IMR-90 (cell line): ENCODE measurements at places on chromosomes 2 and 18. TPM values are rescaled to one million over a fixed set of nuclear protein-coding genes. Genes with fewer than 3 reads are reported as not detected.

GRCh38 chr2:9286554-9287399 lies 80.2 kb downstream of the ASAP2 start:
- H3K27ac ChIP-seq, result peak overlapping the region; percentile 94
- no peaks in the 10 kb centered on the region for H3K27me3 ChIP-seq
- H3K4me3 ChIP-seq, result no peak overlapping the region
- H3K4me1 ChIP-seq, result peaks cover 19% of the 10 kb centered on the region
- peak; percentile 21 for DNase-seq

DNA sequence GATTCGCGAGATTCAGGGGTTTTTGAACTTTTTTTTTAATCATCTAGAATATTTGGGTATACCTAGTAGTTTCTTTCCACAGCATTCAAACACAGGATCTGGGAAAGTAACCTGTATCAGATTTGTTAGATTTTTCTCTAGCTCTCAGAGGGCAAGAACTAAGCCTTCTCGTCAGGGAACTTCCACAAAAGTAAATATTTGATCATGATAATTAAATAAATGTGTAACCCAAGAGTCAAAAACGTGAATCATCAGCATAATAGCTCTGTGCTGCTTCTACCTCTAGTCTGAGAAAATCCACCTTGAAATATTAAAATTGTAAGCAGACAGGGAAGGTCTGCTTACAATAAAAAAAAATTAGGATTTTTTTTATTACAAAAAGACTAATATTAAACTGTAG lies 225.7 kb upstream of the SPOPL start:
- H3K4me1 ChIP-seq, result peaks cover 13% of the 10 kb centered on the region
- no peaks in the 10 kb centered on the region for H3K27me3 ChIP-seq
- peak; percentile 79 for DNase-seq

DNA sequence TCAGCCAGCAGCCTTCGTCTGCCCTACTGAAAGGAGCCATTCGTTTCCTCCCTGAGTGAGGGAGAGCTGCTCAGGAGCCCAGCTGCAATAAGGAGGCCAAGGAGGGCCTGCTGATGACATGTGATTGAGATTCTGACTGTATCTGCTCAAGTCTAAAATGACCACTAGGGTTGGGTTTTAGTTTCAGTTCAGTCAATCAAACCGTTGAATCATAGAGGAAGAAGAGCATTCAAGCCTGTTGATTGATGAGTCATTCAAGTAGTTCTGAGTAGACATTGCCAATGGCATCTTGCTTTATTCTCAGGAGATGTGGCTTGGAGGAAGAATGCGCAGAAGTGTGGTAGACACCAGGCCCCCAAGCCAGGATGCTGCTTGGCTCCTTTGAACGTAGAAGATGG lies 19.9 kb upstream of the BCL2L11 start:
- no peak overlapping the region for H3K27ac ChIP-seq
- H3K4me3 ChIP-seq, result no peak overlapping the region
- H3K27me3 ChIP-seq, result peaks cover 39% of the 10 kb centered on the region
- no peaks in the 10 kb centered on the region for H3K36me3 ChIP-seq
- DNase-seq, result no peak

DNA sequence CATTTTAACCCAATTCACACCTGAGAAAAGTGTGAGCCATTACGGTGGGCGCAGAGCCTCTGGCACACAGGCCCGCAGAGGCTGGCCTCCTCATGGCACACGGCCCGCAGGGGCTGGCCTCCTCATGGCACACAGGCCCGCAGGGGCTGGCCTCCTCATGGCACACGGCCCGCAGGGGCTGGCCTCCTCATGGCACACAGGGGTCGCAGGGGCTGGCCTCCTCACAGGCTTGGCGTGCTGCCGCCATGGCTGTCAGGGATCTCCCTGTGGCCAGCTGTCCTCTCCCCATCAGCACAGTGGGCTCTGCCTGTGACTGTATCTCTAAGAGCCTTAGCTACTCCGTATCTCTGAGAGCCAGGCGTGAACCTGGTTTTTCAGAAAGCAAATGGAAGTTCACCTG lies 24.6 kb downstream of the ANO7 start:
- H3K27me3 ChIP-seq, result peaks cover 24% of the 10 kb centered on the region
- DNase-seq, result no peak
- no peaks in the 10 kb centered on the region for H3K36me3 ChIP-seq
- no peak overlapping the region for H3K4me3 ChIP-seq

The KCNE4 gene
- 6.6 and 8.3 TPM in 2 replicates for total RNA-seq

- H3K4me1 ChIP-seq, result no peaks in the 10 kb centered on the region
- no peak for DNase-seq
- H3K27me3 ChIP-seq, result no peaks in the 10 kb centered on the region
- H3K4me3 ChIP-seq, result no peak overlapping the region
- no peaks in the 10 kb centered on the region for H3K36me3 ChIP-seq
Measured at GRCh38 chr2:160646684-160647444, 153.3 kb upstream of the RBMS1 start.

The RTKN gene
- 9.4 and 11.1 TPM in 2 replicates for total RNA-seq

The CDH19 gene
- total RNA-seq, result not detected in 2 replicates

DNA sequence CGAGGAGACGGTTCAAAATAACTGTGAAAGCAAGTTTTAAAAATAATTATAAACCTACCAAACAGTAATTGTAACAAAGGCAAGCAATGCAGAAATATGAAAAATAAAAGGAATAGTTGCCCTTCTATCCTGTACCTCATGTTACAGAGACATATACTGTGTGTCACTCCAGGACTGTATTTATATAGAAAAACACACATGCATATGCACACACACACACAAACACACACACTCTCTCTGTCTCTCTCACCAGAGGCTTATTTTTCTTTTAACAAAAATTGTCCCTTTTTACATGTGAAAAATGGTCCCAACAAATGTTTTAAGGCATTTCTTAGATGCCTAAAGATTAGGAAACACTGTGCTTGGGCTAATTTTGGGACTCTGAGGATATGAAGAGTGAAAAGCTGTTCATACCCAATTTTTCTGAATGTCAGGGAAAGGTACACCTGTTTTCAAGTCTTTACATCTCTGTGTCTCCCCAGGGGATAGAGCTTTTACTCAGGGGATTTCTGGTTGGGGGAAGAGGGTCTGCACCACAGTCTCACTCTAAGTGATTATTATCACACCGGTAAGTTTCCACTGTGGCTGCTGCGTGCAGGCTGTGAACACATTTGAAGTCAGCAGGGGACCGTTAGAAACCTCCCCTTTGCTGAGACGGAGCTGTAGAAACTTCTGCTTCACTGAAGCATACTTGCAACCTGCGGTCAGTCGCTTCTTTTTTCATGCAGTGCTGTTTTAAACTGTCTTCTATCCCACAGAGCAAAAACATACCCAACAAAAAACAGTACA lies 51.4 kb upstream of the SPAG16 start:
- H3K4me3 ChIP-seq, result no peak overlapping the region
- H3K27ac ChIP-seq, result no peak overlapping the region
- H3K4me1 ChIP-seq, result peaks cover 7% of the 10 kb centered on the region
- no peaks in the 10 kb centered on the region for H3K36me3 ChIP-seq
- DNase-seq, result peak; percentile 29

The CHN1 gene
- total RNA-seq, result 54.4 and 58.4 TPM in 2 replicates

The ASB3 gene
- 36.2 and 39.2 TPM in 2 replicates for total RNA-seq

DNA sequence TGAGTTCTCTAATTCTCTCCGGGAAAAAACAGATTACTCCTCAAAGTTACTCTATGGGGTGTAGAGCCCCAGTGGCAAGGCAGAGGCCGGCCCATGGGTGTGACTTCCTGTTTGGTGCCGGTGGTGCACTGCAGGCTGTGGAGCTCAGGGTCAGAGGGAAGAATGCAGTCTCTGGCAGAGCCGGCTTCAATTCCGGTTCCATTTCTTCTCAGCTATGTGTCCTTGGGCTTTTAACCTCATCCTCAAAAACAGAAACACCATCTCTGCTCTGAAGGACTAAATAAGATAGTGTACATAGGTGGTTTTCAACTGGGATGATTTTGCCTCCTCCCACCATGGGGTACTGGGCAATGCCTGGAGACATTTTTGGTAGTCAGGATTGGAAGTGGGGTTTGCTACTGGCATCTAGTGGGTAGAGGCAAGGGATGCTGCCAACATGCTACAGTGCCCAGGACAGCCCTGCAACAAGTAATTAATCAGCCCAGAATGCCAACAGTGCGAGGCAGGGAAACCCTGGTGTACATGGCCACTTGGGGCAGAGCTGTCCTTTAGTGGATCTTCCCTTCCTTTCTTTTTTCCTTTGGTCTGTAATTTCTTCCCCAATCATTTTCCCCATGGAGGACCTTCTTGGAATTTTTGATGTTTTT lies 81.2 kb downstream of the INSIG2 start:
- no peak for DNase-seq
- no peaks in the 10 kb centered on the region for H3K36me3 ChIP-seq
- no peak overlapping the region for H3K4me3 ChIP-seq
- H3K27me3 ChIP-seq, result no peaks in the 10 kb centered on the region
- H3K4me1 ChIP-seq, result no peaks in the 10 kb centered on the region

- no peak overlapping the region for H3K27ac ChIP-seq
- peaks cover 2% of the 10 kb centered on the region for H3K4me1 ChIP-seq
- no peak for DNase-seq
- H3K36me3 ChIP-seq, result peaks cover 14% of the 10 kb centered on the region
Measured at GRCh38 chr2:150464270-150464669, 23.2 kb downstream of the RND3 start.

GRCh38 chr2:177466337-177467195 lies 74.0 kb downstream of the AGPS start:
- no peak overlapping the region for H3K27ac ChIP-seq
- H3K4me1 ChIP-seq, result no peaks in the 10 kb centered on the region; the same call in 1 of the 2 replicates
- H3K27me3 ChIP-seq, result no peaks in the 10 kb centered on the region
- H3K36me3 ChIP-seq, result peaks cover 11% of the 10 kb centered on the region; the same call in 1 of the 2 replicates
- no peak overlapping the region for H3K4me3 ChIP-seq

The ESCO1 gene
- total RNA-seq, result 4.5 and 11.4 TPM in 2 replicates

DNA sequence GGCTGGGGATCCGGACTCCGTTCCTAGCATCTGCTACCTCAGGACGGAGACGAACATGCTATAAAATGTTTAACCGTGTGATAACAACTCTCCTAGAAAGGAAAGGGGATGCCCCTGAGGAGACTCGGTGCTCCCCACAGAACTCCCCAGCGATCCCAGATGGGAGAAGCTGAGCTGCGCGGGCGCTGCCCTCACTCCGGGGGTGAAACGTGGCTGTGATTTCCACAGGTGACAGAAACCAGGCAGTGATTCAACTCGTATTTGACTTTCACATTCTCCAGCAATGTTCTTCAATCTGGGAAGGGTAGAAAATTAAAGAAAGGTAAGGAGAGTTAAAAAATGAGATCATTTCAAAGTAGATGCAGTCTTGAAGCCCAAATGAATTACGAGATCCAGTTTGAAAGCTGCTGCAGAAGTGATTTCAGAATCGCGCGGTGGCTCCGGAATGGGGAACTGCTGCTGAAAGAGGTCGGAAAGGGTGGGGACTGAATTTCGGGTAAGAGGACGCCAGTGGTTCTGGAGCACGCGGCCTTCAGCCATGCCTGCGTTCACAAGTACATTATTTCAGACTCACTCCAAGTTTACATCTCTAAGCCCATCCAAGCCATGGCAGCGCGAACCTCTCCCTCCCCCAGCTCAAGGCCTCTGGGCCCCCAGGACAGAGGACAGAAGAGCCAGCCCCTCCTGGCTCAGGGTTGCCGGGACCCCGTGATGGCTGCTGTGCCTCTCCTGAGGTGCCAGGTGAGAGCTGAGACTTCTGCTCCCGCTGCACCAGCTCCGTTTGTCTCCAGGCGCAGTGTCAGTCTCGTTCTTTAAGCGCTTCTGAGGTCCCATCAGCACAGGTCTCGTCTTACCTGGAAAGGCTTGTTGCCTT lies 39.5 kb downstream of the ADNP2 start:
- peaks cover 6% of the 10 kb centered on the region for H3K4me1 ChIP-seq
- DNase-seq, result no peak
- H3K27ac ChIP-seq, result no peak overlapping the region

- H3K27me3 ChIP-seq, result no peaks in the 10 kb centered on the region
- no peaks in the 10 kb centered on the region for H3K4me1 ChIP-seq
- H3K4me3 ChIP-seq, result no peak overlapping the region
Measured at GRCh38 chr2:51528156-51528555, 496.2 kb upstream of the NRXN1 start.

GRCh38 chr2:29202819-29203495 lies 87.7 kb downstream of the CLIP4 start:
- no peaks in the 10 kb centered on the region for H3K27me3 ChIP-seq
- peaks cover 9% of the 10 kb centered on the region for H3K4me1 ChIP-seq
- no peak for DNase-seq
- H3K27ac ChIP-seq, result no peak overlapping the region
- H3K4me3 ChIP-seq, result no peak overlapping the region
- H3K36me3 ChIP-seq, result no peaks in the 10 kb centered on the region

The SLC16A14 gene
- 0.56 and 0.90 TPM in 2 replicates for total RNA-seq

- no peak overlapping the region for H3K27ac ChIP-seq
- no peak overlapping the region for H3K4me3 ChIP-seq
- no peaks in the 10 kb centered on the region for H3K4me1 ChIP-seq
- H3K36me3 ChIP-seq, result no peaks in the 10 kb centered on the region
- peak; percentile 26 for DNase-seq
- peaks cover 6% of the 10 kb centered on the region for H3K27me3 ChIP-seq
Measured at GRCh38 chr2:196464311-196464710, 175.2 kb upstream of the CCDC150 start.

DNA sequence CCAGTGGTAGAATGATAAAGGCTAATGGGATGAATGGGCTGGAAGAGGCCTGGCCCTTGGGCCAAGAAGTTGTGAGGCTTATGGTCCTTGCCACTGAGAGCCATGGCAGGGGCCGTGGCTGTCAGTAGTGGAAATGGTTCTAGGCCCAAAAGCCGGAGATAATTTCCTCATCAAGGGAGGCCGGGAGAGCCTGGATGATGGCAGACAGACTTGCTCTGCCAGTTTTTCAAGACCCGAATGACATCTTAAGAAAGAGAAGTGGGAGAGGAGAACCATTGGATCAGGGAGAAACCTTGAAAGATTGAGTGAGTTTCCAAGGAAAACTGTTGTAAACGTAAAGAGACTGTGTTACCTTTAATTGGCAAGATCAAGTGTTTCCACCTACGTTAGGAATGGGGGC lies 46.3 kb upstream of the VPS54 start:
- H3K27ac ChIP-seq, result no peak overlapping the region
- no peak overlapping the region for H3K4me3 ChIP-seq
- peaks cover 8% of the 10 kb centered on the region; the same call in 1 of the 2 replicates for H3K4me1 ChIP-seq
- H3K36me3 ChIP-seq, result no peaks in the 10 kb centered on the region
- H3K27me3 ChIP-seq, result no peaks in the 10 kb centered on the region

The SS18 gene
- 171 and 242 TPM in 2 replicates for total RNA-seq

DNA sequence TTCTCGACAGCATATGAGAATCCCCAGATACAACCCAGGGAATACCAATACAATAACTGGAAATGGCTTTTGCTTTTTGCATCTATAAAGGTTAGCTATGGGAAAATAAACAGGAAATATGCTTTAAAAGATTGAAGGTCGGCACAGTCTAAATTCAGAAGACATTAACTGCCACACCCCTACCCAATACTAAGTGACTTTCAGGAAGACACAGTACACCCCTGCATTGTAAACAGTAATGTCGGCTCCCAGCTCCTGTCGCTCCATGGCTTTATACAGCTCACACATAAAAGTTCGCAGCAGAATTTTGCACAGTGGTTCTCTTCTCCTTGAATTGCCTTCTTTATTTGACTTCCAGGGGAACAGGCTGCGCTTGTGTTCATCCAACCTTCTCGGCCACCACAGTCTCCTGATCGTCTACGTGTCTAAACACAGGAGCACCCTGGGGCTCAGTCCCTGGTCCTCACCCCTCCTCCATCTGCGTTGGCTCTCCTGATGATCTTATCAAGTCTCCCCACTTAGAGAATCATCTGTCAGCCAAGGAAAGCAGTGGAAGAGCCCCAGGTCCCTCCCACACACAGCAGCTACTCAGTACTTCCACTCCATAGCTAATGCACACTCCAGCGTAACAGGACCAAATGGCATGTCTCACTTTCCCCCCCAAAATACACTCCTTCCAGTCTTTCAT lies 22.7 kb downstream of the CYB5A start:
- DNase-seq, result no peak
- H3K36me3 ChIP-seq, result no peaks in the 10 kb centered on the region
- no peaks in the 10 kb centered on the region for H3K27me3 ChIP-seq
- no peak overlapping the region for H3K4me3 ChIP-seq
- H3K27ac ChIP-seq, result no peak overlapping the region

The ICA1L gene
- 1.8 and 1.9 TPM in 2 replicates for total RNA-seq
